Natural killer cell (primary cell): ENCODE measurements at places on chromosomes 7 and 10.

DNA sequence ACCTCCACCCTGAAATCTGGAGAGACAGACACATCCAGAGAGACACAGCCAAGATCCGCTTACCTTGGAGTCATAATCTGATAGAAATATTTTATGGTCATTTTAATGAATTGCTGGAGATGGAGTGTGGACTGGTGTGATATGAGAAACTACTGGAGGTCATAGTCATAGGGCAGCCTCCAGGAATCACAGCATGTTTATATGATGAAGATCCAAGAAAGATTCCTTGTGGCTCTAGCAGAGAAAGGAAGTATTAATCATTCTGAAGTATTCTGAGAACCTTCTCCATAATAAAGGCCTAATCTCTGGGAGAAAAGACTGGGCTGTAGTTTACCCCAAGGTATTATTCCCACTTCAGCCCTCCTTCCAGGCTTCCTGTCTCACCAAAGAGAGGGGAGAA lies 38.0 kb downstream of the POLR1F start:
- no peaks in the 10 kb centered on the region for H3K4me1 ChIP-seq
- no peak overlapping the region for H3K27ac ChIP-seq
- H3K36me3 ChIP-seq, result no peaks in the 10 kb centered on the region
- no peaks in the 10 kb centered on the region for H3K27me3 ChIP-seq
- H3K4me3 ChIP-seq, result no peak overlapping the region
- DNase-seq, result no peak

GRCh38 chr10:70573599-70574506 lies 28.7 kb downstream of the PRF1 start:
- DNase-seq, result no peak
- no peaks in the 10 kb centered on the region for H3K27me3 ChIP-seq
- H3K4me1 ChIP-seq, result peaks cover 89% of the 10 kb centered on the region
- H3K4me3 ChIP-seq, result no peak overlapping the region

DNA sequence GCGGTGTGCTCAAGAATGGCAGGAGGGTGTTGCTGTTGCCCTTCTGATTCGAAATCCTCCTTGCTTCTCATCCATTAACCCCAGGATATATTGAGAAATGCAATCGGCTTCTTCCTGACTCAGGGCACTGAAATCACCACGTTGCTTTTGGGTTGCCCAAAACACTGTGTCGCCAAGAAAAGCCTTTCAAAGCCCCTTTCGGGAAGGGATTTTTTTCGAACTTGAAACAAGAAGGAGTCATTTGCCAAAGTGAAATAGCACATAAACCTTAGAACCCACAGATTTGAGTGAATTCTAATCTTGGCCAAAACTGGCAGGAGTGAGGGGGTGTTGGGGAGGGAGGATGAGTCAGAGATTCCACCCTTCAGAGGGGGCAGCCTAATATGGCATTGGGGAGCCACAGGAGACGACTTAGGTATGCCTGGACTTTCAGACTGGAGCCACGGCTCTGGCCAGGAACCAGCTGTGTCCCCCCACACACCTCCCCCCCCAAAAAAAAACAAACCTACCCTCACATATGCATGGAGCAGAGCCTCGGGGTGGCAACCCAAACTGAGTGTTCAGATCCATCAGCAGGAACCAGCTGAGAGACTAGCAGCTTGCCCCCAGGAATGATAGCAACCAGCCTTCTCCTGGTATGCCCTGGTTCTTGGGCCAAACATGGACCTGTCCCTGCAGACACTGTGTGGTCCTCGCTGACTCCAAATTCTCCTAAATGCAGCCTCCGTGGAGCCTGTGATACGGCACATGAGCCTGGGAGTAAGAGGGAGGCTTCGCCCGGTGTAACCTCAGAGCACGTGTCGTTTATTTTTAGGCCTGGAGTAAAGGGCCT lies 138.4 kb downstream of the FGFR2 start:
- no peaks in the 10 kb centered on the region for H3K36me3 ChIP-seq
- H3K27me3 ChIP-seq, result no peaks in the 10 kb centered on the region
- H3K27ac ChIP-seq, result no peak overlapping the region
- DNase-seq, result no peak

GRCh38 chr7:159036916-159037605 lies 107.6 kb downstream of the VIPR2 start:
- H3K27ac ChIP-seq, result no peak overlapping the region
- no peak overlapping the region for H3K4me3 ChIP-seq
- H3K36me3 ChIP-seq, result no peaks in the 10 kb centered on the region
- DNase-seq, result no peak

- no peaks in the 10 kb centered on the region for H3K4me1 ChIP-seq
- no peak overlapping the region for H3K4me3 ChIP-seq
- DNase-seq, result no peak
- H3K27ac ChIP-seq, result no peak overlapping the region
Measured at GRCh38 chr7:70771451-70771850, 360.5 kb upstream of the GALNT17 start.

DNA sequence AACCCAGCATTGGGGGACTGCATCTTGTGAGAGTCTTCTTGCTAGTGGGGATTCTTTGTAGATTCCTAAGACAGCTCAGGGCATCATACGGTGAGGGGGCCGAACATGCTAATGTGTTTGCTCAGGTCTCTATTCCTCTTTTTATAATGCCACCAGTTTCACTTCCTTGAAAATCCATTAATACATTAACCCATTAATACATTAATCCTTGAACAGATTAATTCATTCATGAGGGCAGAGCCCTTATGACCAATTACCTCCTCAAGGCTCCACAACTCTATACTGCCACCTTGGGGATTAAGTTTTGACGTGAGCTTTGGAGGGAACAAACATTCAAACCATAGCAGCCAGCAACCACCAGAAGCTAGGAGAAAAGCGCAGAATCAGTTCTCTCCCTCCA lies 67.2 kb upstream of the POT1 start:
- H3K4me1 ChIP-seq, result no peaks in the 10 kb centered on the region
- no peaks in the 10 kb centered on the region for H3K36me3 ChIP-seq
- no peaks in the 10 kb centered on the region for H3K27me3 ChIP-seq

GRCh38 chr10:71342573-71343391 lies 23.7 kb downstream of the SLC29A3 start:
- no peaks in the 10 kb centered on the region for H3K27me3 ChIP-seq
- DNase-seq, result no peak
- H3K4me3 ChIP-seq, result no peak overlapping the region
- H3K27ac ChIP-seq, result no peak overlapping the region

- H3K27ac ChIP-seq, result no peak overlapping the region
- H3K4me1 ChIP-seq, result no peaks in the 10 kb centered on the region
- no peaks in the 10 kb centered on the region for H3K27me3 ChIP-seq
- H3K4me3 ChIP-seq, result no peak overlapping the region
- peaks cover 71% of the 10 kb centered on the region for H3K36me3 ChIP-seq
Measured at GRCh38 chr7:105068886-105069285, 54.9 kb downstream of the KMT2E start.

- H3K27ac ChIP-seq, result no peak overlapping the region
- H3K4me3 ChIP-seq, result no peak overlapping the region
- no peak for DNase-seq
- no peaks in the 10 kb centered on the region for H3K27me3 ChIP-seq
Measured at GRCh38 chr10:29160150-29160617, 128.7 kb upstream of the LYZL1 start.

DNA sequence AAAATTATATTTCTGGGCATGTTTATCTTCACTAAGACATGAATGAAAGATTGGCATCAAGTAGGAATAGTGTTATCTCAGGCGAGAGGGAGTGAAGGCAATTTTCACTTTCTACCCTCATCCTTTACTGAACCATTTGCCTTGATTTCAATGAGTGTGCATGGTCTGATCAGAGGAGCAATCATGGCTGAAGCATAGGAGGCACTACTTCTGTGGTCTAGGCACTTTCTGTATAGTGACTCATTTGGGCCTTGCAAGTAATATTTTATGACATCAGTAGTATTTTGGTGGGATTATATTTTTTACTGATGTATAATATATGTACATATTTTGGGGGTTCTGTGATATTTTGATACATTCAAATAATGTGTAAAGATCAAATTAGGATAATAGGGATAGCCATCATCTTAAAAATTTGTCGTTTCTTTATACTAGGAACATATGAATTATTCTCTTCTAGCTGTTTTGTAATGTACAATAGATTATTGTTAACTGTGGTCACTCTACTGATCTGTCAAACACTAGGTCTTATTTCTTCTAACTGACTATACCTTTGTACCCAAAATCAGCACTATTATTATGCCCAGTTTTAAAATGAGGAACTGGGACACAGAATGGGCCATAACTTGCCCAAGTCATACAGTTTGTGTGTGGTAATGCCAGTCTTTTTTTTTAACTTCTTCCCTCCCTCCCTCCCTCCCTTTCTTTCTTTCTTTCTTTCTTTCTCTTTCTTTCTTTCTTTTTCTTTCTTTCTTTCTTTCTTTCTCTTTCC lies 101.9 kb downstream of the RAB11FIP2 start:
- no peaks in the 10 kb centered on the region for H3K27me3 ChIP-seq
- DNase-seq, result no peak
- H3K27ac ChIP-seq, result no peak overlapping the region
- H3K4me3 ChIP-seq, result no peak overlapping the region
- H3K36me3 ChIP-seq, result no peaks in the 10 kb centered on the region

DNA sequence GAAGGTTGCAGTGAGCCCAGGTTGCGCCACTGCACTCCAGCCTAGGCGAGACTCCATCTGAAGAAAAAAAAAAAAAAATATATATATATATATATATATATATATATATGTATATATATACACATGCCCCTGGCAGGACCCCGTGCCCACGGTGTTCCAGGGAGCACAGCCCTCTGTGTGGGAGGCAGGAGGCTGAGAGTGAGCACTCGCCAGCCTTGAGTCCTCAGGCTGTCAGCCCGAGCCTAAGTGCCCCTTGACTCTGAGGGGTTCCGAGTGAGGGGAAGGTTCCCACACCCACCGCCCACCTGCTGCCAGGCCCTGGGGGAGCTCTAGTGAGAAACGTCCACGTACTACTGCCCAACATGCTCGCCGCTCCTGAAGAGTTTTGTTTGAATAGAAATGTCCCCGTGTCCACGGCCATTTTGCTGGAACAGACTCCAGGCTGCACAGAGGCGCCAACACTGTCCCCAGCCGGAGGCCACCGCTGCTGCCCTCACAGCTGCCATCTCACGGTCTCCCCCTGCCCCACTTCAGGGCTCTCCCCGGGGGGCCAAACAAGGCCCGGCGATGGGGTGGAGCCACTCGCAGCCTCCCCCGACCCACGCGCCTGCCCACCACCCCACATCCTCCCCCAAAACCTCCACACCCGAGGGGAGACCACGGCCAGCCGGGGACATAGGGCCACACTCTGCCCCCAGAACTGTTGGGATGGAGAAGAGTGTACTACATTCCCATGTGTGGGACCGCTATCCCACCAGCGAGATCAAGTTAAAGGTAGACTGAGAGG lies 62.8 kb upstream of the EBF3 start:
- H3K36me3 ChIP-seq, result no peaks in the 10 kb centered on the region
- no peaks in the 10 kb centered on the region for H3K27me3 ChIP-seq
- DNase-seq, result no peak
- H3K4me3 ChIP-seq, result no peak overlapping the region
- no peak overlapping the region for H3K27ac ChIP-seq

DNA sequence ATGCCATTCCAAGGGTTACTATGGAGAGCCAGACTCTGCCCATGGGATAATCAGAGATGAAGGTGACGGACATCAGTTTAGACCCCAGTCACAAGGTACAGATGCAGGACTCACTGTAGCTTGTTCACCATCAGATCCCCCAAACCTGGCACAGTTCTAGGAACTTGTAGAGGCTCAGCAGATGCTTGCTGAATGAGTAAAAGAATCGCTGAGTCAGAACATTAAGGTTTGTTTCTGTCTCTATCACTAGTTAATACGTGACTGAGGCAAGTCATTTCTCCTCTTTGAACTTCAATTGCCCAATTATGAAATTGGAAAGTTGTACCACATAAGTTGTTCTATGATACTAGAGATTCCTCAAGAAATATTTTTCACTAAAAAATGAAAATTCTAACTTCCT lies 65.1 kb downstream of the PPP1R3C start:
- no peaks in the 10 kb centered on the region for H3K4me1 ChIP-seq
- no peak overlapping the region for H3K4me3 ChIP-seq
- H3K27ac ChIP-seq, result no peak overlapping the region
- DNase-seq, result no peak
